ENCODE measurements at places on chromosomes 3 and 15.

GRCh38 chr3:44782891-44783290, 21.3 kb downstream of the KIF15 start:
- no peak for DNase-seq

DNA sequence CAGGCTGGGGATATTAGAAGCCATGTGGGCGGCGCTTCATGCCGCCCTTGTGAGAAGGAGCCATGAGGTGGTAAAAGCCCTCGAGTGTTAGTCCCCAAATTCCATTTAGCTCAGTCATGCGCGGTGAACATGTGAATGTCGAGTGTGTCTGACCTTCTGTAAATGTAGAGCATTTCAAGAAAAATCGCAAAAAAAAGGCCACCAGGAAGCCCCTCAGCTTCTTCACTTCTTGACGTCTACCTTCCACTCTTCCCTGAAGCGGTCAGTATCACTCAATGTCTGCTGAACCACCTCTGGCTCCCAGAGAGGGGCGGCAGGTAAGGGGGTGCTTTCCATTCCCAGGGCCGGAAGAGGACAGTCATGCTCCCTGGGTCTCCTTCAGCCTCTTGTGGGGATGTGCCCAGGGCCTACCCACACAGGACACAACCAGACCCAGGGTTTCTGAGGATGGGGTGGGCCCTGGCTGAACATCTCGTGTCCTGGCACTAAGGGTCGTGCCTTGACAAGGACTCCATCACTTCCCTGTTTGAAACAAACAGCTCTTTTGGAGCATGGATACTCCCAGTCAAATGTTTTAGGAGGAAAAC, 274.9 kb downstream of the FAM43A start:
- no peak for DNase-seq

- no peak for DNase-seq
These were observed 184.4 kb downstream of the PEX5L start for GRCh38 chr3:179852142-179852905.

DNA sequence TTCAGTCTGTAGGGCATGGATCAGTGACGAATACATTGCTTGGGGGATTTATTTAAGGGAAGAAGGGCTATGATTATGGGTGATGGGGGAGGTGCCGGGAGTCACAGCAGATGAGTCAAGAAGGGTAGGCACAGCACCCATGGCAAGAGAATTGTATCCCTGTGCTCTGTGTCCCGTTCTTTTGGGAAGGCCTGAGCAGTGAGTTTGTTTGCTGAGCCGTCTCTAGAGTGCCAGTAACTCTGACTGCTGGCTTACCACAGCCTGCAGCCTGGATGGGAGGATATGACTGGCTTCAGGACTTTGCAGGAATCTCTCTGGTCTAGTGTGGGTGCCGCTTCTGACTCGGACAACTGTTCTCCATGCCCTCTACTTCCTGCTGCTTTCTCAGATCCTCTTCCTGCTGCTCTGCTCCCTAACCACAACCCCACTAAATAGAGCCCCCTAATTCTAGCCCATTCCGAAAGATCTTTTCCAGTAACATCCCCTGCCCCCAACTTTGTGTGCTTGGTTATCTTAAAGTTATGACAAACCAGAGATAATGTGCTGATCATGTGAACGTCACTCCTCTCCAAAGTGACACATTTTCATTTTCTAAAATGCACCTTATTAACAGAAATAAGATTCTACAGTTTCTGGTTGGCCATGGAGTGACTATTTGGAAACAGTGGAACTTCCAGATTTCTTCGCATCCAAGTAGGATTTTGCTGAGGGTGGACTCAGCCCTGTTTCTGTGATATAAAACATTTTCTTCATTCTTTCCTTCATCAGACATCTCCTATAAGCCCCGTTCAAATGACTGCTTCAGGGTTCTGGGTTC, 239.0 kb downstream of the SLCO3A1 start:
- no peak for DNase-seq

GRCh38 chr3:104614564-104614963, 752.1 kb upstream of the ALCAM start:
- no peak for DNase-seq
